Purkinje cell (primary cell): ENCODE measurements at places on chromosomes 7 and 10. TPM values are rescaled to one million over a fixed set of nuclear protein-coding genes. Genes with fewer than 3 reads are reported as not detected.

Gene ZNF239
- polyA plus RNA-seq: 10.9 and 16.4 TPM in 2 replicates

Gene SPAM1
- polyA plus RNA-seq: not detected in 2 replicates

Gene PLPP4
- 1.2 TPM in 1 of 2 replicates, not detected in the other for polyA plus RNA-seq

Gene TYW1B
- 2.0 and 2.5 TPM in 2 replicates for polyA plus RNA-seq

Gene IFRD1
- polyA plus RNA-seq: 25.7 and 28.8 TPM in 2 replicates

Gene HTRA1
- polyA plus RNA-seq: 73.1 and 85.0 TPM in 2 replicates

Gene CLRN3
- polyA plus RNA-seq: not detected in 2 replicates

Gene ABCA13
- not detected in 2 replicates for polyA plus RNA-seq

Gene FAM221A
- polyA plus RNA-seq: 44.1 and 56.9 TPM in 2 replicates

Gene ASAH2
- 1.7 and 4.4 TPM in 2 replicates for polyA plus RNA-seq

Gene WEE2
- not detected in 2 replicates for polyA plus RNA-seq

Gene SYNPO2L
- polyA plus RNA-seq: not detected in 2 replicates

Gene MCM10
- polyA plus RNA-seq: 0.12 TPM in 1 of 2 replicates, not detected in the other

Gene TWIST1
- not detected in 2 replicates for polyA plus RNA-seq

Gene GPNMB
- polyA plus RNA-seq: 8.7 and 26.5 TPM in 2 replicates

Gene CCDC136
- 27.8 and 30.8 TPM in 2 replicates for polyA plus RNA-seq

Gene ACSL5
- 0.27 TPM in 1 of 2 replicates, not detected in the other for polyA plus RNA-seq
